Stimulated activated memory B cell treated with anti-CD40 and anti-IgM and Interleukin-4, amounts not matched to agents 10 μg/mL and 1 μg/mL and 100 μg/mL, for 72 hours (primary cell): ENCODE measurements at places on chromosomes 12 and 14.
A peak's percentile ranks its signal among the peaks of the same experiment; 100 is the strongest.

GRCh38 chr14:68548194-68549076 is 244.4 kb downstream of the ZFP36L1 start:
- no peak for ATAC-seq

- no peak for ATAC-seq
Observed at GRCh38 chr14:61343471-61343870, 22.1 kb downstream of the PRKCH start.

DNA sequence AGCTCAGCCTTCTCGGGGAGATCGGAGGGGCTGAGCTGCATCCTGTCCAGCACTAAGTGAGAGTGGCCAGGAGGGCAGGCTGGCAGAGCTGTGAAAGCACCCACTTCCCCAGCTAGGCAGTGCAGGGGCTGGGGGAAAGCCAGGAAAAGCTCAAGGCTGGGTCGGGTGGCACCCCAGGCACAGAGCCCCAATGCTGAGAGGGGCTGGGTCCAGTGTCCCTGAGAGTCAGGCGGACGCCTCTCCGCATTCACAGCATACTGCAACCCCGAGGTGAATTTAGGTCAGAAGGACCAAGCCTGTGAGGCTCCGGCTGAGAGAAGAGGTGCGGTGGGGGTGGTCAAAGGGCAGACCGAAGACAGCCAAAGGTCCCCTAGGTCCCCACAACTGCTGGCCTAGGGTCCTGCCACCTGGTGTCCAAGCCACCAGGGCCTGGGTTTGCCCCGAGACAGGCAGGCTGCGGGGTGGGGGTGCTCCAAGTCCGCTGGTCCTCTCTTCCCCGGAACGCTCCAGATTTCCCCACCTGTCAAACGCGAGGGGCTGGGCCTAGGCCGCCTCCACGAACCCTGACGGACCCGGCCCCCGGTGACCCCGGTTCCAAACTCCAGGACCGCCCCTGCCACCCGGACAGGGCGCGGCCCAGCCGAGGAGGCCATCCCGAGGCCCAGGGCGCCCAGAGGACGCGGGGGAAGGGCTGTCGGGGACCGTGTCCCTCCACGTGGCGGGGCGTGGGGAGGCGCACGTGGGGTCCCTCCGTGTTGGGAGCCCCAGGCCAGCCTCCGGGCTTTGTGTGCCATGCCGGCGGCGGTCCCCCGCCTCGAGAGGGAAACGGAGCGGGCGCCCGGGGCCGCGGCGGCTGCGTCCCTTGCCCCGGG is 527 bp downstream of the CAMKK2 start:
- ATAC-seq = peak; percentile 61

DNA sequence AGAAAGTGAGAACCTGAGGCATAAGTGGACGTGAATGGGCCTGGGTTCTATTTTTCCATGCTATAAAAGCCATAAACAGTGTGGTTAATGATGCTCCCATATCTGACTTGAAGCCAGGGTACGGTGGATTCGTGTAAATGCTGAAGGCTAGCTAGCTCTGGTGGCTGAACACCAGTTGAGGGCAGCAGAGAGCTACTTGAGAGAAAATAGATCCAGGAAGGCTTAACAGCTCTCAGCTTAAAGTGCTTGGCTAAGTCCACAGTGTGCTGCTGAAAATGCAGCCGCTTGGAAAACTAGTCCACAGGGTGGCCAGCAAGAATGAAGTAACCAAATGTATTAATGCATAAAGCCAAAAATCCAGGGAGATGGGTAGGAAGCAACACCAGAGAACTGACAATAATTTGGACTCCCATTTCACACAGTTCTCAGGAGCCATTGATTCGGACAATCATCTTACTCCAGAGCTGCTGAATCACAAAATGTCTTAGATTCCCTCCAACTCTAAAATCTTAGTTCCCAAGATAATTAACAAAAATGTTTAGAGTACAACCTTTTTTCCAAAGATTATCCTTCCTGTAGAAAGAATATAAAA is 15.0 kb upstream of the FOXG1 start:
- no peak for ATAC-seq

DNA sequence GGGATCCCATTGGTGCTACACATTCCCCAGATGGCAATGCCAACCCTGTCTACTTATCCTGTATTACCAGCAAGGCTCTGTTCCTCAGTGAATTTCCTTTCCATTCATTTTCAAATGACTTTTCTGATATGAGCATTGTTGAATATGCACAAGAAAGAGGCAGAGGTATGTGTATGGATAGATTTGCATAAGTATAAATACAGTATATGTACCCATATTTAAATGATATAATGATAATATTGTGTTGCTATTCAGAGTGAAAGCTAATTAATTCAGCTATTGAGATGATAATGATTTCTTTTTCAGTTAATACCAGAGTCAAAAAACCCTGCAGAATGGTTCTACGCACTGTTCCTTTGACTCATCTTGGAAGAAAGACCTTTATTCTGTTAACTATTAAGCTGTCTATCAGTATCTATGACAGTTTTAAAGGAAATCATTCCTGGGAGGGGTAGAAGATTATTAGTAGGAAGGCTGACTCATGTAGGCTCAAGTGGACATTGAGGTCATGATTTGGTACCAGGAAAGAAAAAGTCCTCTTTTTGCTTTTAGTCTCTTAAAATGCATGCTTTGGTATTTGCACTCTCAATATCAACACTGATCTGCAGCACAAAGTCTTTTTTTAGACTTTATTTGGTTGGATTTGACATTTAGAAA is 44.9 kb upstream of the GAS2L3 start:
- ATAC-seq = no peak

GRCh38 chr12:45742590-45742989 is 13.1 kb downstream of the ARID2 start:
- ATAC-seq = no peak

- ATAC-seq = no peak
Observed at GRCh38 chr14:80491650-80492049, 280.3 kb upstream of the DIO2 start.

DNA sequence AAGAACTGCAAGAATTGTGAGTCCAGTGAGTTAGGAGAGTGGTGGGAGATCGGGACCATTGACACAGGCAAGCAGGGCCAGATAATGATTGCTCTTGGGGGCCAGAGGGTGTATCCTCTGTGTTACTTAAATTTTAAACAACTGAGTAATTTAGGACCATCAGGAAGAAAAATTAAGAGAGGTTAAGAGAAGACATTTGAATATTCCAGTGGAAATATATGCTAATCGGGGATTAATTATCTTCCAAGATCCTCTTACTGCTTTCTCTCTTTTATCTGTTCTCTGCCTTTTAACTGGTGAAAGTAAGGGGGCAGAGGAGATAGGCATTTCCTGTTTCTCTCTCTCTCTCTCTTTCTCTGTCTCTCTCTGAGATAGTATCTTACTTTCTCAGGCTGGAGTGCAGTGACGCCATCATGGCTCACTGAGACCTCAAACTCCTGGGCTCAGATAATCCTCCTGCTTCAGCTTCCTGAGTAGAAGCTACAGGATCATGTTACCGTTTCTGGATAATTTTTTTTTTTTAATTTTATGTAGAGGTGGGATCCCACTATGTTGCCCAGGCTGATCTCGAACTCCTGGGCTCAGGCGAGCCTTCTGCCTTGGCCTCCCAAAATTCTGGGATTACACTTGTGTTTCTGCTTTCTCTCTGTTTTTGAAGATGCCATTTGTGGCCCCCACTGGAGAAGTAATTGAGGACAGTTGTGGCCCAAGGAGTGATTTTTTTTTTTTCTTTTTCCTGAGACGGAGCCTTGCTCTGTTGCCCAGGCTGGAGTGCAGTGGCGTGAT is 85.1 kb downstream of the DIP2B start:
- ATAC-seq = no peak

DNA sequence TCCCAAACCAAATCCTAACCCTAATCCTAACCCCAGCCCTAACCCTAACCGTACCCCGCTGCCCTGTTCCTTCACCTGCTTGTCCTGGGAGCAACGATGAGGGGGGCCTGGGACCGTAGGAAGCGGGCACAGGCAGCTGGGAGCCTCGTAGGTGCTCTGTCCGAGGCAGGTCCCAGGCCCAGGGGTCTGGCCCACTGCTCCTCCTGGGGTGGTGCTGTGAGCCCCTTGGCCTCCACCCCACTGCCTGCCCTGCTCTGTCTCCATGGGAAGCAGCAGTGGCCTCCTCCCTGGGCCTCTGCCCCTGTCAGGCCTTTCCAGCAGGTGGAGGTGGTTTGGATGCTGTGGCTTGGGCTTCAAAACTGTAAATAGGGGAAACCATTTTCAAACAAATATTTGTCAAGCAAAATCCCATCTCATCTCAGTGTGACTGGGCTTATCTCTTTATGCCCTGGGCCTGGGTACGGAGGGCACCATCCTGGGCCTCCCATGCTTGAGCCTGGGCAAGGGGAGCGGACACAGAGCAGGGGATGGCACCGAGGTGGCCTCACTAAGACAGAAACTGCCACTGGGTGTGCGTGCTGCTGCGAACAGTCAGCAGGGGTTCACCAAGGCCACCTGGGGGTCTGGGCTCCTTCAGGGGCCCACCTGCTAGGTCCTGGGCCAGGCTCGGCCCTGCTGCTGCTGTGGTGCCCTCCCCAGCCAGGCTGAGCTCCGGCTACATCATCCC is 3.7 kb upstream of the BEGAIN start:
- no peak for ATAC-seq

DNA sequence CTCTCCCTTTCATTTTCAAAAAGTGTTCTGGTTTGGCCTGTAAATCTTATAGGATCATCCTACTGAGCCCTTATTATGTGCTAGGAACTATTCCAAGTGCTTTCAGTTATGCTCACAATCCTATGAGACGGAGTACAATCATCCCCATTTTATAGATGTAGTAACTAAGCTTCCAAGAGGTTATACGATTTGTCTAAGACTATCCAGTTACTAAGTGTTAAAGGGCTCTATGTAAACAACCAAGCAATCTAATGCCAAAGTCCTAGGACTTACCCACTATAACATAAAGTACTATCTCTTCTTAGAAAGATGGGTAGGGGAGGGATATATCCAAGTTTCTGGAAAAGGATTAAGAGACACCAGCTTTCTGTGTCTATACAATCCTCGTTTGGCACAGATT is 6.7 kb downstream of the CFL2 start:
- ATAC-seq = no peak

- no peak for ATAC-seq
Observed at GRCh38 chr14:102929241-102930137, 7.0 kb downstream of the AMN start.

DNA sequence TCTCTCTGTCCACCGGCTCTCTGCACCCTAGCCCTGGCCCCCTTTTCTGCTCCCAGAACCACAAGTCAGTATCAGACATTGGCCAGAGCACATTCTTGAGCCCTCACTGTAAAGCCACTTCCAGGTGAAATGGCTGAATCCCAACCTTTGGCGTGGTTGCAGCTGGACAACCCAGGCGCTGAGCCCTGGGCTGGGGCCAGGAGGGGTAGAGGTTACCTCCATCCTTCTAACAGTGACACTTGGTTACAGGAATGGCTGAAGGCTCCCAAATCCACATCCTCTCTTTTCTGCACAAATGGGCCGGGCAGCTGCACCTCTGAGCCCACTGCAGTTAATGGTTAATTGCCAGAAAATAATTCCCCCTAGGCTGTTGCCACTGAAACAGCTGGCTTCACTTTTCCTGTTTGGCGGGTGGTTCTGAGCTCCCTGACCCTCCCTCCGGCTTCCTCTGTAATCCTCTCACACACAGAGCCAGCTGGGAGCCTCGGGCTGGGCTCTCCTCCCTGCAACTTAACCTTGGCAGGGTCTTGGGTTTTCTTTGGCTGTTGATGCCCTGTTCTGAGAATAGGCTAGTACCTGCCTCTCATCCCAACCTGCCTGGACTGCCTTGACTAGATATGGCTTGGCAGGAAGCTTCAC is 44.1 kb downstream of the TSPAN11 start:
- ATAC-seq = no peak

DNA sequence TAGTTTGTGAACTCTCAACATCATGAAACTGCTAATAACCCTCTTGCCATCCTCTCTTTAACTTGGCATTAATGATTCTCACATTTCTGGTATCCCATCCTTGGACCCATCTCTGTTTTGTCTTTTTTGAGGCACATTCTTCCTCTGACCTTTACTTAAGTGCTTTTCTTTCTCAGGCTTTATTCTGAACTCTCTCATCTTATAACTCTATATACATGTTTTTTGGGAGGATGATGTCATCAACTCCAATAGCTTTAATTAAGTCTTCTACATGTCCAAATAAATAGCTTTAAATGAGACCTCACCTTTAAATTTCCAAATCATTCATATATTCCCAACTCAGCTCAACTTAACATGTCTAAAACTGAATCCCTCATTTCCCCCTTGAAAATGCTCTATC is 88.4 kb downstream of the PPFIA2 start:
- ATAC-seq = no peak

DNA sequence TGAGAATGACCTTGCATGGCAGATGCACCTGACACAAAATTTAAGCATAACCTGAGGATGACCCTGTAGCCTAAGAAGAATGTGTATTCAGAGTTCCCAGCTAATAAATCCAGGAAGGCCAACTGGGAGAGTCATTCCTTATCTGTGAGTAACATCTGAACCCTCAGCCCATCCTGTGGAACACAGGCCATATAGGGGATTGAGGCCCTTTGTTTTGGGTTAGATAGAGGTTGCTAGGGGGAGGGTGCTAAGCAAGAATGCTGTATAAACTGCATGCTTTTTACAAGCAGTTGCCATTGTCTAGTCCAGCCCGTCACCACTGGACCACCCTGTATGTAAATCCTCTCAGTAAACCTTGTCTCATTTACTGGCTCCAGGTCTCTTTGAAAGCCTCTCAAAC is 77.0 kb downstream of the BICD1 start:
- ATAC-seq = no peak

GRCh38 chr12:50398931-50399330 is 1.8 kb upstream of the LARP4 start:
- no peak for ATAC-seq

GRCh38 chr14:77306416-77306815 is 14.3 kb downstream of the POMT2 start:
- ATAC-seq = no peak

- ATAC-seq = no peak
Observed at GRCh38 chr14:23454445-23454856, 15.1 kb upstream of the NGDN start.

- peak; percentile 6 for ATAC-seq
Observed at GRCh38 chr12:96879301-96879700, 27.8 kb upstream of the NEDD1 start.

- no peak for ATAC-seq
Observed at GRCh38 chr12:132023658-132024057, 73.9 kb downstream of the EP400 start.

DNA sequence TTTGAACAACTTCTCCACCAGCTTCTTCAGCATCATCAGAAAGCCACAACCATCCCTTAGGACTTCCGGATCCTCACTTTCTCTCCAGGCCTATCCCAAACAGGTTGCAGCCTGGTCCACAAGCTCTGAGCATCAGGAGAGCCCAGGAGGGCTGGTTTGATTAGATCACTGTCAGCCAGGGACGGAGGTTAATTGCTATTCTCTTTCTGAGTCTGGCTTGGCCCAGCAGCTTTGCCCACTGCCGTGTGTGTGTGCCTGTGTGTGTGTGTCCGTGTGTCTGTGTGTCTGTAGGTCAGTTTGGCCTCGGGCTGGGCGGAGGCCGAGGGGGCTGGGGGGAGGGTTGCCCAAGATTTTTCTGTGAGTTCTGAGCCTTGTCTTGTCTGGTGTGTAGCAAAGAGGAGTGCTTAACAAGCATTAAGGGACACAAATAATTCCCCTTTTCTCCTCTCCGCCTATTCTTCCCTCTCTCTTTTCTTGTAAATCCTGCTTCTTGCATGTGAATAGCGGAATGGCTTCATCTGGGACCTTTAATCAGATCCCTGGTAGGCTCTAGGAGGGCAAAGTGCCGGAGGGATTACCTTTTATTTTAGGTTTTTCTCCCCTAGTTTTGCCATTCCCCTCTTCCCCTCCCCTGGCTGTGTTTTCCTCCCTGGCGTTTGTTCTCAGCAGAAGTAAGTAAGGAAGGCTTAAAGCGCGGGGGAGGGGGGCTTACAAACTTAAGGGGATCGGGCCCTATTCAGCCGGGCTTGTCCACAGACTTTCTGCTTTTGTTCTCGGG is 138.2 kb upstream of the LHX5 start:
- no peak for ATAC-seq

GRCh38 chr12:749751-750270 is 2.6 kb upstream of the WNK1 start:
- no peak for ATAC-seq
